ENCODE measurements at places on chromosomes 3 and 15.

- DNase-seq, result no peak
Measured at GRCh38 chr3:4225005-4225471, 78.1 kb upstream of the SETMAR start.

- no peak for DNase-seq
Measured at GRCh38 chr15:62532367-62532766, 367.3 kb upstream of the C2CD4B start.

DNA sequence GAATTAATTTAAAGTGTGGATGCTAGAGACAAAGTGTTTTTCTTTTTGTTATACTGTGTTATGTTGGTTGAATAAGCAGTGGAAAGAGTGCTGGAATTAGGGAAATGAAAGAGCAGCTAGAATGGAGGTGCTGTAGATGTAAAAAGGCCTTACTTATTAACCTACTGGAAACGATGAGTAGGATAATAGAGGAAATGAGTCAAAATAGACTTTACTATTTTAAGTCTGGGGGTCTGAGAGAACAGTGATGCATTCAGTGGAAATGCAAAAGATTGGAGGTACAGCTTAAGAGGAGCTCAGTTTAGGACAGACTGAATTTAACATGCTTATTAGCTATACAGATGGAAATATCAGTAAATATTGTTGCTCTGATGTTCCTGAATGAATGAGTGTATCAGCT lies 674.0 kb downstream of the OTOL1 start:
- no peak for DNase-seq

DNA sequence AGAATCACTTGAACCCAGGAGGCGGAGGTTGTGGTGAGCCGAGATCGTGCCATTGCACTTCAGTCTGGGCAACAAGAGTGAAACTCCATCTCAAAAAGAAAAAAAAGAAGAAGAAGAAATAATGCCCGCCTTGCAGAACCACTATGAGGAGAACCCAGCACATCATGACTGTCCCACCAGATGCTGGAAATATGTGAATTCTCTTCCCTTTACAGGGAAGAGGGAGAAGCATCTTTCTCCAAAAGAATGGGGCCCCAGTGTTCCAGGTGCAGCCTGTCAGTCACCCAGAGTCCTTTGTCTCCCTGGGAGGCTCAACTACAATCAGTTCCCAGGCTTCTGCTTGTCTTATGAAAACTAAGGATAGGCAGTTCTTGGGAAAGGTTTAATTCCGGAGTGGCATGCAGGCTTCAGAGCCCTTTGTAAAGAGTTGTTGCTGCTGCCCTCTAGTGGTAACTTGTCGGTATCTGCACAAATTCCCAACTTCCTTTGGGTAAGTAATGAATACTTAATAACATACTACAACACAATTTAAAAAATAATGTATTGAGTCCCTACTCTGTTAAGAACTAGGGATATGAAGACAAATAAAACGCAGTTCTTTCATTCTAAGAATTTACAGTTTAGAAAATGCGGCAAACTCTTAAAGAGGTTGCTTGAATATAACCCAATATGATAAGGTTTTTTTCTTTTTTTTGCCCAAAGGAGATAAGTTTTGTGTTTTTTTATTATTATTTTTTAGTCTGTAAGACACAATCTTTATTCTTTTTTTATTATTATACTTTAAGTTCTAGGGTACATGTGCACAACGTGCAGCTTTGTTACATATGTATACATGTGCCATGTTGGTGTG lies 18.6 kb upstream of the TICRR start:
- DNase-seq, result no peak

DNA sequence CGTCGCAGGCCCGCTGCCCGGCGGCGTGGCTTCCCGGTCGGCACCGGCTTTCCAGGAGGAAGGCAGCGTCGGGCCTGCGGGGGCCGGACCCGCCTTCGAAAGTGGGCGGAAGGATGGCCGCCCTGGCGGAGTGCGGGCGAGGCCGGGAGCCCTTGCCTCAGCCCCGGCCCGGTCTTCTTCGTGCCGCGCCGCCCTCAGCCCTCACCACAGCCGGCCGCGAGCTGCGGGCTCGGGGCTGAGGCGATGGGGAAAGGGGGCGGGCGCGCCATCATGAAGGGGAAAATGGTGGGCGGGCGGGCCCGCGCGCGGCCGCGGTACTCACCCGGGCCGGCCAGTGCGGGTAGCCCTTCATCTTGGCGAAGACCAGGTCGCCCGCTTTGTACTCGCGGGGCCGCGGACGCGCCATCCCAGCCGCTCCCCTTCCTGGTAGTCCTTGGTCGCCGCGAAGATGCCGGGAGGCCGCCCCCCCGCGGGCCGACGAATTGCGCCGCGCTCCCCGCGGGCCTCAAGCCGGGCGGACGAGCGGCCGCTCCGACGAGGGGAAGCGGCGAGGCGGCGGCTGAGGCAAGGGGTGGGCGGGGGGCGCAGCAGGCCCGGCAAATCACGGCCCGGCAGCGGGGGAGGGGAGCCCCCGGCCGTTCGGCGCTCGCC lies 489 bp downstream of the HDGFL3 start:
- no peak for DNase-seq

- DNase-seq, result no peak
Measured at GRCh38 chr3:160564258-160564911, 986 bp downstream of the KPNA4 start.

DNA sequence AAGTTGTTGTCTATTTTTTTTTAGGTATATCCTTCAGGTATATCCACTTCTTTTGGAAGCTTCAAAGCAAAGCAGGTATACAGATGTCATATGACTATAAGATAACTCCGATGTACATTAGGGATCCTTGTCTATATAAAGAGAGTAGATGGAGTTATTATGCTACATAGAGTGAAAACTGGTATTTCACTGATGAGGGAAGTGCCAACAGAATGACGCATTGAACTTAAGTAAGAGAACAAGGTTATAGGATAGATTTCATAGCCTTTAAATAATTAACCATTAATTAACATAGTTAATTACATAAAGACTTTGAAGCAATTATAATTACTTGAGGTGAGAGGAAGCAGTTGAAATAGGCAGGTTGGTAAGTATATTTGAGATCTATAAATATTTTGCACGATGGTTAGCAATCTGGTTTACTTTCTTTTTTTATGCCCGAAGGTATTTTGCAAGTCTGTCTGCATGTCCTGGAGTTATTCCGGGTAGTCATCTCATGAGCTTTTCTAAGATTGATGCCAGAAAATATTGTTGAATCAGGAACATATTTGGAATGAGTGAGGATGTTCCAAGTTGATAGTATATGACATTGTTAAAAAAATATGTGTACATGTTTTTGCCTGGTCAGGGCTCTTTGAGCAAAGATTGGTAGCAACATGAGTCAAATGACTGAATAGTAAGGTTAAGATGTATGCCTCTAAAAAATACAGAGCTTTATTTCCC lies 299.5 kb upstream of the KCNMB2 start:
- DNase-seq, result no peak

- no peak for DNase-seq
Measured at GRCh38 chr3:112085735-112086075, 484 bp upstream of the C3orf52 start.

- DNase-seq, result no peak
Measured at GRCh38 chr15:48718646-48719045, 73.1 kb upstream of the FBN1 start.

GRCh38 chr15:101489599-101490407 lies at the start of gene PCSK6:
Gene PCSK6 (minus strand): TSS chr15:101489707. CDS start chr15:101489670, 37 bp downstream.
- no peak for DNase-seq

GRCh38 chr3:143531101-143531500 lies 317.2 kb downstream of the SLC9A9 start:
- DNase-seq, result no peak

DNA sequence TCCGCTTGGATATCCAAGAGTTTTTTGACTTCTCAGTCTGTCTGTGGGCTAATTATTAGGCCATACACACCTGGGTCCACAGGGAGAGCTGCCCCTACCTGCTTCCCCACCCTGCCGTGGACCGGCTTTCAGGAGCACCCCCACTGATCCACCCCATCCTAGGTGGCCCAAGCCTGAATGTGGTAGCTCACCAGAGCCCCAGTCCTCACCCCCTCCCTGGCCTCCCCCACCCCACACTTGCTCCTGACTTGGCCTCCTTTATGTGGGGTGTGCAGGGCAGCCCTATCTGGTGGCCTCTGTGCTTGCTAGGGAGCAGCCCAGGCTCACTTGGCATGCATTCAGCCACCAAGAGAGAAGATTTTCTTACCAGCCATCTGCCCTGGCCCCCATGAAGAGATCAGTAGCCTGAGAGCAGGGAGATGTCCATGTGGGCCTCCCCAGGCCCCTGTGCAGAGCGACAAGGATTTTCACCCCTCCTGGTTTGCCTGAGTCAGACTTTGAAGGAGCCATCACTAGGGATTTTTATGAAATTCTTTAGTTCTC lies 11.2 kb downstream of the LRRK1 start:
- DNase-seq, result no peak

DNA sequence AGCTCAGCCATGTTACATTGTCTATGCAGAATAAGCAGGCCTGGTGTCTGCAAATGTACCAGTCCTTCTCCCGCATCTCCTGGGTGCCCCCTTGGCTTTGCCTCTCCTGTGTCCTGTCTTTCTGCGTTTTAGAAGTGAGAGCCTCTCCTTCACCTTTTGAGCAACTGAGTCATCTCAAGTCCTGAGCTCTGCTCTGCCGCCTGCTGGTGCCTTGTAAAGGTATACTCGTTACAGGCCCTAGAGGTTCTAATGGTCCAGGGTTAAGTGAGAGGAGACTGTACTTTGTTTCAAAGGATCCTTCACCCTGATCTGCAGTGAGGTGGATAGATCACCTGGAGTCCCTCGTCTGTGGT lies 12.6 kb downstream of the GHRL start:
- no peak for DNase-seq

- no peak for DNase-seq
Measured at GRCh38 chr3:72515941-72516340, 332.3 kb downstream of the SHQ1 start.

GRCh38 chr3:152200476-152201420 lies 68.0 kb upstream of the MBNL1 start:
- no peak for DNase-seq

- DNase-seq, result no peak
Measured at GRCh38 chr15:25687689-25688088, 175.4 kb downstream of the ATP10A start.

Measured in stimulated activated CD8-positive, alpha-beta memory T cell treated with anti-CD3 and anti-CD28 coated beads, Interleukin-4, amount 100 ng/mL, for 1 hour (primary cell).